Ureter (tissue), 1 donor: ENCODE measurements at places on chromosomes 6 and 20. TPM values are rescaled to one million over a fixed set of nuclear protein-coding genes. Genes with fewer than 3 reads are reported as not detected.

C20orf204 gene
- 1.9 TPM for total RNA-seq

HLA-DQB1 gene
- 6.3 TPM for total RNA-seq

KIAA1755 gene
- 3.9 TPM for total RNA-seq

CGAS gene
- total RNA-seq, result 5.2 TPM

RGS17 gene
- 3.3 TPM for total RNA-seq

GJA10 gene
- total RNA-seq, result not detected
